Kidney (tissue), 22 donors: ENCODE measurements at places on chromosomes 4 and X.

- no peak for DNase-seq
Observed at GRCh38 chr4:38560340-38560739, 103.7 kb upstream of the KLF3 start.

GRCh38 chr4:147780137-147780777 lies 48.4 kb downstream of the ARHGAP10 start:
- DNase-seq = no peak

DNA sequence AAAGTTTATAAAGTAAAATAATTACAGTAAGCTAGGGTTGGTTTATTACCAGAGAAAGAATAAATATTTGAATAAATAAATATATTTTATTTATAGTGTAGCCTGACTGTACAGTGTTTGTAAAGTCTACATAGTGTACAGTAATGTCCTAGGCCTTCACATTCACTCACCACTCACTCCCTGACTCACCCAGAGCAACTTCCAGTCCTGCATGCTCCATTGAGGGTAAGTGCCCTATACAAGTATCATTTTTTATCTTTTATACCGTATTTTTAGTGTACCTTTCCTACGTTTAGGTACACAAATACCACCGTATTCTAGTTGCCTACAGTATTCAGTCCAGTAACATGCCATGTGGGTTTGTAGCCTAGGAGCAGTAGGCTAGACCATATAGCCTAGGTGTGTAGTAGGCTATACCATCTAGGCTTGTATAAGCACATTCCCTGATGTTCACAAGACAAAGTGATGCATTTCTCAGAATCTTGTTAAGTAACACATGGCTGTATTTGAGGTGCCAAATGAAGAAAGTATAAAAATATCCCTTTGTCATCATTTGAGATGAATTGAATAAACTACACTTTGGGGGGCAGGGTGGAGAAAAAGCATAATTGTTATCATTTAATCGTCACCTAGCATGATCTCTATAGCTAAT lies 14.7 kb upstream of the KLHL8 start:
- no peak for DNase-seq

DNA sequence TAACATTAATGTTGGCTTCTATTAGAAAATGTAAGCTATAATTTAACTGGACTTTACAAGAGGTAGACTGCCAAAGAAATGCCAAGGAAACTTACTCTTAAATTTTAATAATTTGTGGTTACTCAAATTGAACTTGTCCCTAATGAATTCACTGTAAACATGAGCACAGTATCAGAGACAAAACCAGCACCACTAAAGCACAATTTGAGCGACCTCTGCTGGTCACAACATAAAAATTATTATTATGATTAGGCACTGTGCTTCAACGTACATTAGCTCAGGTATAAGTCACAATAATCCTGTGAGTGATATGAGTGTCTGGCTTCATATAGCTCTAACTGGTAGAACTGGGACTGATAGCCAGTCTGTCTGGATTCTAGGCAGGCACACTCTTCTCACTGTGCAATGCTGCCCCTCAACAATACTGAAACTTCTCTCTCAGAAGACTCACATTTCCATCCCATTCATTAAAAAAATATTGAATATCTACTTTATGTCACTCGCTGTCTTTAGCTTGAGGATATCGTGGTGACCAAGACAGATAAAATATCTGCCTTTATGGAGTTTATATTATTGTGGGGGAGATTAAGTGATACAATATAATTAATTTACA lies 8.0 kb downstream of the NUDT6 start:
- peak; percentile 74 for DNase-seq

GRCh38 chr4:152971053-152971452 lies 34.9 kb downstream of the FHDC1 start:
- DNase-seq = no peak

DNA sequence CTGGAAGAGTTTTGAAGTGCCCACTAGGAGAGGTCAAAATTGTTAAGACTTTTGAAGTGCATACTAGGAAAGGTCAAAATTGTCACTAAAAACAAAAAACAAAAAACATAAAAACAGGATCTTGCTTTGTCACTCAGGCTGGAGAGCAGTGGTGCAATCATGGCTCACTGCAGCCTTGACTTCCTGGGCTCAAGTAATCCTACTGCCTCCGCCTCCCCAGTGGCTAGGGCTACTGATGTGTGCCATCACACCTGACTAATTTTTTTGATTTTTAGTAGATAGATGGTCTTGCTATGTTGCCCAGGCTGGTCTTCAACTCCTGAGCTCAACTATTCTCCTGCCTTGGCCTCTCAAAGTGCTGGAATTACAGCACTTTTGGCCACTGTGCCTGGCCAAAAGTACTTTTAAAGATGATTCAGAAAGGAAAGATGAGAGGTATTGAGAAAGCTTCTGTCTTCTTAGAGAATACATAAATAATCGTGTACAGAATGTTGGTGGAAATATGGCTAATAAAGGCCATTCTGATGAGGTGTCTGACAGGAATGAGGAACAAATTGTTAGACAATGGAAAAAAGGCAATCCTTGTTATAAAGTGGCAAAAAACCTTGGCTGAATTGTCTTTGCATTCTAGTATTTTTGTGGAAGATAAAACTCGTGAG lies 43.3 kb upstream of the STX18 start:
- no peak for DNase-seq

DNA sequence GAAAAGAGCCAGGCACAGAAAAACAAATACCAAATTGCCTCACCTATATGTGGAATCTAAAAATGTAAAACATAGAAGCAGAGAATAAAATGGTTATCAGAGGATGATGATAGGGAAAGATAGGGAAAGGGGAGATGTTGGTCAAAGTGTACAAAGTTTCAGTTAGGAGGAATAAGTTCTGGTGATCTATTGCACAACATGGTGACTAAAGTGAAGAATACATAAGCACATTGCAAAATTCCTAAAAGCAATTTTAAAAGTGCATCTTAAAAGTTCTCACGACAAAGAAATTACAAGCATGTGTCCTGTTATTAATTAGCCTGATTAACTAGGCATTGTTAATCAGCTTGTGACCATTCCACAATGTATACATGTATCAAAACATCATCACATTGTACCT lies 136.0 kb downstream of the GABRG1 start:
- DNase-seq = no peak

DNA sequence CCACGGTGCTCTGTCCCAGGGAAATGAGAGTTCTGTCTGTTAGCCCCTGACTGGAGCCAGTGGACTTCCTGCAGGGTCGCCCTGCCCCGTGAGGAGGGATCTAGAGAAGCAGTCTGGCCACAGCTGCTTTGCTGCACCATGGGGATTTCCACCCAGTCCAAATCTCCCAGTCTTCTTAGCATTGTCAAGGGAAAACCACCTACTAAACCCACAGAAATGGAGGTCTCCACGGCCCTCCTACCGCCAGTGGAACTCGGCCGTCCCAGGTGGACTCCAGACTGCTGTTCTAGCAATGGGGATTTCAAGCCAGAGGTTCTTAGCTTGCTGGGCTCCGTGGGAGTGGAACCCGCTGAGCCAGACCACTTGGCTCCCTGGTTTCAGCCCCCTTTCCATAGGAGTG lies 133.3 kb upstream of the PCDH7 start:
- DNase-seq = no peak

DNA sequence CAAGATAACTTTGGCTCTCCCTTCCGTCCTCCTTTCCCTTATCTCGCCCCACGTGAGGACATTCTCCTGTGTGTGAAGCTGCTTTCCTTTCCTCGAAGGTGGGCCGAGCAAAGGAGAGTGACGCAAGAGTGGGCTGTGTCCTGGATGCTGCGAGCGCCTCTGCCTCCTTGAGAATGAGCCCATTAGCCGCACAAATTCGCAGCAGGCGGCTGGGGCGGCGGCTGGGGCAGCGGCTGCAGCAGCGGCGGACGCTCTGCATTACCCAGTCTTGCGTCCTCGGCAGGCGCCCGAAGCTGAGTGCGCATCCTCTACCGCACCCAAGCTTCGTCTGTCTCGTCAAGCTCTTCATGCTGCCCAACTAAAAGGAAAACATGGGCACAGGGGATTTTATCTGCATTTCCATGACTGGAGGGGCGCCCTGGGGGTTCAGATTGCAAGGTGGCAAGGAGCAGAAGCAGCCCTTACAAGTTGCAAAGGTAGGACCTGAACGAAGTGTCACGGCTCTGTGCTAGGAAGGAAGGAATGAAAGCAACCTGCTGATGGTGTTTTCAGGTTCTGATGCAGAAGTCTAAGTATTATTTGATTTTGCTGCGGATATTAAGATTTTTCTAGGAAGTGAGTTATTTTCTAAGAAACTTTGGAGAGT lies at the start of gene SYNPO2:
Gene SYNPO2 (plus strand): TSS at position 189 of the 646 bp plus-strand sequence. CDS start 183 bp downstream, at position 372.
- DNase-seq = peak; percentile 80

GRCh38 chr4:126358041-126358440 lies 1043.3 kb downstream of the FAT4 start:
- no peak for DNase-seq

- DNase-seq = no peak
Observed at GRCh38 chrX:23570674-23571343, 96.5 kb upstream of the PRDX4 start.

DNA sequence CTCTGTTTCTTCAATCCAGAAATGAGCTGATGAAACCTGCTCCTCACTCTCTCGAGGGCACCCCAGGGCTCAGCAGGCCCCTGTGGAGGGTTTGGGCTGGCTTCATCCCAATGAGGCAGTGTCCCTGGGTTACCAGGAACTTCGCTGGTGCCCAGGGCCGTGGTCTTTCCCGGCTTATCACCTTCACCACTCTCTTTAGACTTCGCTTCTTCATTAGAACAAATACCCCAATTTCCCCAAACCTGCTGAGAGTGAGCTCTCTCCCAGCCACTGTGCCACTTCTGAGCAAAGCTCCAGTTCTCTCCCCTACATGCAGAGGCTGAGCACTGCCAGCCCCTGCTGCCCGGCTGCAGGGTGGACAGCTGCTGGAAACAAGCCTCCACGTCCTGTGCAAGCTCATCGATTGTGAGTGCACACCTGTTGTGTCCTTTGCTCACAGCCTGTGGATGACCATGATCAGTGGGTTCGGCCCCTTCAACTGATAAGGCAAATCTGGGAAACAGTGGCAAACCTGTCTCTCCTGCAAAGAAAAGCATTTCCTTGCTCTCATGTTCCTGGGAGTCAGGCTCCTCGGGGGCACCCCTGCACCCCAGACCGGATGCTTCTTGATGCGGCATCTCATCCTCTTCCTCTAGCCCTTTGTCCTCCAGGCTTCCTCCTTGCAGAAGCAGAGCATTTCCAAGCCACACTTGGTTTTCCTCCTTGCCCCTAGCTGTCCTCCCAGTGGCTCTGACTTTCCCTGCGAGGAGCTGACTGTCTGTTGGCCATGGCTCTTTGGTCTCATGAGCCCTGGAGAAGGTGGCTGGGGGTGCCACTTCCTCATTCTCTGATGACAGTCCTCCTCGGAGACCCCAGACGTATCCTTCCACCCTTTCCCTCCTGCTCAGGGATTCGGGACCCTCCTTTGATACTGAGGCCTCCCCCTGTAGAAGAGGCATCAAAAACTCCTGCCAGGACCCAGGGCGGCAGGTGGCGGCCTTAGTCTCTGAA lies 28.7 kb downstream of the C4orf50 start:
- DNase-seq = no peak

- DNase-seq = no peak
Observed at GRCh38 chrX:40784516-40785151, 49.3 kb upstream of the MED14 start.

DNA sequence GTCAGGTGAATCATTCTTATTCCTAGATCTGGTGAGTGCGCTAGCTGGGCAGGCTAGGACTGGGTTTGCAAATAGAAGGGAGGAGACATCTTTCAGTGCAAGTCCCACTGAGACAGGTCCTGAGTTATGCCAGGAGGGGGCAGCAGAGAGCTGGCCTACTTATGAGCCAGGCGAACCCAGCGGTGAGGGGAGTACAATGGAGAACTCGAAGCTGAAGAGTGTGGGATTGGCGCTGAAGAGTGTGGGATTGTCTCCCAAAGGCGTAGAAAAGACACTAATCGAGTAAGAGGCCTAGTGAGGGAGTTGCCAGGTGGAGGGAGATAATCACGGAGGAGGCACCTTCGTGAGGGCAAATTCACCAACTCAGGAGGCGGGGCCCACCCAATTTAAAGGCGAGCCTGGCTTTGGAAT lies 91.7 kb upstream of the CXorf66 start:
- peak; percentile 76 for DNase-seq

GRCh38 chr4:1006856-1007255 lies 4.6 kb upstream of the FGFRL1 start:
- no peak for DNase-seq

DNA sequence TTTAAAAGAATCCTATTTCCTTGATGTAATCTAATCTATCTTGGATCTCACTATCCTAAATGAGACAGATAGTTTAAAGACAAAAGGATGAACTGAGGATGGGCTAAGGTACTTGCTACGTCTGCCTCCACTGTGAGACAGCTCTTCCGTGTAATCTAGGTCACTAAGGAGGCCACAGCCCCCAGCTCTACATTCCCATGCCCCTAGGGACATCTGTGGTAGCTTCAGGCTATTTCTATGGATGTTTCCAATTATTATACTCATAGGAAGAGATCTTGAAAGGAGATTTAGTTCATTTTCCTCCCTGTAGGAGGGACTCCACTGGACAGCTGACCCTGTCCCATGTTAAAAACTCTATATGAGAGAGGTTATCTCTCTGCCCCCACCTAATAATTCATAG lies 140.8 kb upstream of the TRPC5 start:
- DNase-seq = no peak

GRCh38 chrX:112614640-112615039 lies 65.1 kb downstream of the LHFPL1 start:
- DNase-seq = no peak

DNA sequence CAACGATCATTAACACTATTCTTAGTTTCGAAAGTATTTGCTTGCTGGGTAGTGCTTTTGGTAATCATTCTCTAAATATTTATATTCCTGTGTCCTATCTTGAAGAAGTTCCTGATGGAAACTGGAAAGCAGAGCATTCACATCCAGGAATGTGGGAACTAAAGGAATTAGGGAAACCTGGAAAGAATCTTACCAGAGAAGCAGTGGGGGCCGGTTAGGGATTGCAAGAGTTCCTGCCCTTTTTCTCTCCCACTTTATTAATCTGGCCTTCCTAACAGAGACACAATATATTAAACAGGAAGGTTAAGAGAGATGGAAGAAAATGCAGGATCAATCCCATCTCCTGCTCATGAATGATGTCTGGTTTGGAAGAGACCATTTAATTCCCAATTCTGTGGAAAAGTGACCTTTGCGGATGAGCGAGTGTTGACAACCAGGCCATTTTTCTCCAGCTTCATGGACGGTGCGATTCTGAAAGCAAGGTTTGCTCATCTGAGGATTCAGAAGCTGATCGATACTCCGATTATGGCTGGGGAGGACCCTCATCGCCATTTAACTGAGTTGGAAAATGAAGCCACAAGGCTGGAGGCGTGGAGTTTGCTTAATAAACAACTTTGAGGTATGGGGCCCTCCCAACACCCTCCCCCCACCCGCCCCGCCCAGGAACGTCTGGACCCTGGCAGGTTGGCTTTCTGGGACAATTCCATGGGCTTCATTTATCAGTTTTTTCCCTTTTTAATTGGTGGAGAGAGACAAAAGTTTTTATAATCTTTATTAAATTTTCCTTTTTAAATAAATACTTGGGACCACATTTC lies 52.3 kb downstream of the C4orf51 start:
- peak; percentile 47 for DNase-seq
